ENCODE measurements at places on chromosomes 6 and 20. TPM values are rescaled to one million over a fixed set of nuclear protein-coding genes. Genes with fewer than 3 reads are reported as not detected.

DNA sequence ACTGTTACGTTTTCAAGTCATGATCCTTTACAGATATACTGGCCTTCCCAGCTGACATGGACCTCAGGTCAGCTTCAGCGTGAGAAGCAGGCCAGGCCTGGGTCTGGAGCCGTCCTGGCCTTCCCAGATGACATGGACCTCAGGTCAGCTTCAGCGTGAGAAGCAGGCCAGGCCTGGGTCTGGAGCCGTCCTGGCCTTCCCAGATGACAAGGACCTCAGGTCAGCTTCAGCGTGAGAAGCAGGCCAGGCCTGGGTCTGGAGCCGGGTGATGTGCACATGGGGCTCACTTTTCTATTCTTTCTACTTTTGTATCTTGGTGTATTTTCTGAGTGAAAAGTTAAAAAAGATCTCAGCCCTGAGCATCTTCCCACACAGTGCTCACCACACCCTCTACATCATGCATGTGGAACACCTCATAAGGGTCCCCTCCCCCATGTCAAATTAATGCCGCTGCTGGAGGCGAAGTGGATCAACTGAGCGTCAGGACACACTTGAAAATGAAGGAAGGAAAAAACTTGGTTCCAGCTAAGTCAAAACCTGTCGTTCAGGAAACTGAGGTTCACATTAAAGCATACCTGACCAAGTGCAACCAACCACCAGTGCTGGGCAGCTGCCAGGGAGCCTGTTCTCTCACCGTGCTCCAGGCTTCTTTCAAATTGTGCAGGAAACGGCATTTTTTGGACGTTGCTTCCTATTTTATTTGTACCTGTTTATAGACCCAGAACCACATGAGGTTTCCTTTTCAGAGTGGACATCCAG is 32.2 kb downstream of the KIF25 start:
- no peak for DNase-seq

GRCh38 chr20:728256-728944 is 39.9 kb downstream of the SLC52A3 start:
- DNase-seq, result peak; percentile 14

- DNase-seq, result no peak
Measured at GRCh38 chr6:50116797-50117542, 67.2 kb upstream of the DEFB112 start.

Gene SYTL3
- 10.5 TPM for total RNA-seq

GRCh38 chr6:32982084-32982701 is 13.8 kb downstream of the BRD2 start:
- DNase-seq, result no peak

DNA sequence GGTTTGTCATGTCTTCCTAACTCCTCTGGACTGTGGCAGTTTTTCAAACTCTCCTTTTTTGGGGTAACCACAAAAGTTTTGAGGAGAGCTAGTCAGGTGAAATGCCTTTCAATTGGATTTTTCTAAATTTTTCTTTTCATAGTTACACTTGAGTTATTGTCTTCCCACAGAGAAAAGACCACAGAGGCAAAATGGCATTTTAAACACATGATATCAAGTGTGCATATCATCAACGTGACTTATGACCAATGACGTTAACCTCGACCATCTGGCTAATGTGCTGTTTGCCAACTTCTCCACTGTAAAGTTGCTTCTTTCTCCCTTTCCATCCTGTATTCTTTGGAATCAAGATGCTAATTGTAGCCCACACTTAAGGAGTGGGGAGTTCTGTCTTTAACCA is 41.3 kb upstream of the SNAP25 start:
- no peak for DNase-seq

- DNase-seq, result no peak
Measured at GRCh38 chr6:45987856-45988255, 27.8 kb downstream of the CLIC5 start.

Gene CLVS2
- not detected for total RNA-seq

GRCh38 chr6:113833537-113833936 is 23.6 kb upstream of the MARCKS start:
- DNase-seq, result peak; percentile 79

GRCh38 chr6:131139599-131139998 is 4.3 kb downstream of the AKAP7 start:
- DNase-seq, result no peak

GRCh38 chr6:169106176-169106575 is 147.5 kb downstream of the THBS2 start:
- DNase-seq, result peak; percentile 48

DNA sequence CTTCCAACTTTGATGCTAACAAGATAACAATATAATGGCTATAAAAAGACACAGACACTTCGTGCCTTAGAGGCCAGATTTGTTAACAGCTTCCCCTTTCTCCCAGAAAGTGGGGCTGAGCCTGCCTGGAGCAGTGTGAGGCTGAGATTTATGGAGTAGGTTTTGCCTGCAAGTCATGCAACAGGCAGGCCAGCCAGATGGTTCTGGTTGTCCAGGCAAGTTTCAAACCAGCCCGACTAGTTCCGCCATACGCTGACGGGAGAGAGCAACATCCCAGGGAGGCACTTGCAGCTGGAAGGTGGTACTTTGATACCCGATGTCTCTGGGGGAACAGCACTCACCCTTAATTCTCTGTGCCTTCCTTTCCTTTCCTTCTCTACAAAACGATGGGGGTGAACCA is 81.3 kb upstream of the NAA20 start:
- no peak for DNase-seq

Gene ROS1
- 0.18 TPM for total RNA-seq

DNA sequence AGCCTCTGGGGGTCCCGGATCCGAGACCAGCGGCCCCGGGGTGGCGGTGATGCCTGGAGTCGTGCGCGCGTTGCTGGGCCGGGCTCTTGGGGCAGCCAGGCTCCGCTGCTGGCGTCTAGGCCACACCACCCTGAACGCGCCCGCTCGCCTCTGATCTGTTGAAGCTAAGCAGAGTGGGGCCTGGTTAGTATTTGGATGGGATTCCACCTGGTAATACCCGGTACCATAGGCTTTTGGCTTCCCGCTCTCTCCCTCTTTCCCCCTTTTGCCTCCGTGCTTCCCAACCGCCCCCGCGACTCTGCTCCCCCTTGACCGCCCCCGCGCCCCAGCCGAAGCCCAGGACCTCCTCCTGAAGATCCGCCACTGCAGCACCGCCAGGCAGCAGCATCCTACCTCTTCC is 1383.5 kb upstream of the DEFB115 start:
- DNase-seq, result peak; percentile 50

DNA sequence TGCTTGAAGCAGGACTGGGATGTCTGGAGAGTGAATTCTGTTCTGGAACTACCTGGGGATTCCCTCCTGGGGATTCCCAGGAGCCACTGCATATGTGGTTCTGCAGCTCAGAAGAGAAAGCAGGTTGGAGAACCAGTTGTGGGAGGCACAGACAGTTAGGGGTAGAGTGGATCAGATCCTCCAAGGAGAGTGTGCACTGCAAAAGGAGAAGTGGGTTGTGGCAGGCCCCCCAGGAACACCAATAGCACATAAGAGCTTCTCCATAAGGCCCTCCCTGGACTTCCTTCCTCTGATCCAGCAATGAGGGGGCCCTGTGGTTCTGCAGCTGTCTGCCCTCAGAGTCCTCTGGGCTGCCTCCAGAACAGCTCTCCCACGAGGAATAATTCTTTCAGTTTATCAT is 369.2 kb upstream of the CNR1 start:
- DNase-seq, result no peak

DNA sequence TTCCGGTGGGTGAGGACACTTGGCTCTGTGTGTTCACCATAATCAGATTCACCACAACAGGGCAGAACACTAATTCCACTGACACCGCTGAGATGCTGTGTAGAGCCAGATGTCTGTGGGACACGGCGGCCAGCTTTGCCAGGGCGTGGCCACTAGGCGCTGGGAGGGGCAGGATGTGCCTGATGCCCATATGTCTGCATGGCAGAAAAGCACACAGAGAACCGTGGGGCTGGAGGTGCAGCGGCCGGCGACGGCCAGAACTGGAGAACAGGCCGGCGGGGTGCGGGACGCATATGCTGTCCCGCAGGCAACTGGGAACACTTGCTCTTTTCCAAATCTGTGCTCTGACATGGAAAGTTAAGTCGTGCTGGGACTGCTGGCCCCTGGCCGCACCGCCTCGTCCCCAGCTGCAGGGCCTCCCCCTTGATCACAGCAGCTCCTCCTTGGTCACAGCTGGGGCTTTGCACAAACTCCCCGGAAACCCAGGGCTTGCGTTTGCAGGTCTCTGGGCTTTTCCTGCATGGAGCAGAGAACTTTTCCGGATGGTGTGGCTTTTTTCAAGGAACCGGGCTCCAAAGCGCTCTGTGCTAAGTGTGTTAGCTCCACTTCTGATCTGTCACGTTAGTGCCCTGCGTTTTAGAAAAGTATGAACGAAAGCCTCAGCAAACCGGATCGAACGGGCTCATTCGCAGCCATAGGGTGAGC is 31.1 kb downstream of the NTSR1 start:
- DNase-seq, result no peak

- no peak for DNase-seq
Measured at GRCh38 chr6:3290931-3291211, 32.1 kb downstream of the PSMG4 start.

Gene BMP2
- total RNA-seq, result 10.6 TPM

DNA sequence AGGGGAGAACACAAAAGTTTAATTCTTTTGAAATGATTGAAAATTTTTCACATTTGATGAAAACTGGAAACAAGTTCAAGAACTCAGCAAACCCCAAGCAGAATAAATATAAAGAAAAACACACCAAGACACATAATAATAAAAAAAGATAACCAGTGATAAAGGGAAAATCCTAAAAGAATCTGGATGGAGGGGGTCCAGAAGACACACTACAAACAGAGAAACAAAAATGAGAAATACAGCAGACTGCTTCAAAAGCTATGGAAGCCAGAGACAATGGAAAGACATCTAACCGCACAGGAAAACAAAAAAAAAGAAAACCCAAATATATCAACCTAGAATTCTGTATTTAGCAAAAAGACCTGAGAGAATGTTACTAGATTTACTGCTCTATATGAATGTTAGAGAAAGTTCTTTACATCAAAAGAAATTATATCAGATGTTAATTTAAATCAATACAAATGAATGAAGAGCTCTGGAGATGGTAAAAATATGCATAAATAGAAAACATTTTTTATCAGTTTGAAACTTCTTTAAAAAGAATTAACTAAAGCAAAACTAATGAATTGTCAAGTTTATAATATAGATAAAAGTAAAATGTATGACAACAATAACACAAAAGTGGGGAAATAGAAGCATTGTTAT is 310.7 kb upstream of the PREP start:
- DNase-seq, result peak; percentile 5

- DNase-seq, result no peak
Measured at GRCh38 chr6:866316-866715, 173.4 kb upstream of the EXOC2 start.

DNA sequence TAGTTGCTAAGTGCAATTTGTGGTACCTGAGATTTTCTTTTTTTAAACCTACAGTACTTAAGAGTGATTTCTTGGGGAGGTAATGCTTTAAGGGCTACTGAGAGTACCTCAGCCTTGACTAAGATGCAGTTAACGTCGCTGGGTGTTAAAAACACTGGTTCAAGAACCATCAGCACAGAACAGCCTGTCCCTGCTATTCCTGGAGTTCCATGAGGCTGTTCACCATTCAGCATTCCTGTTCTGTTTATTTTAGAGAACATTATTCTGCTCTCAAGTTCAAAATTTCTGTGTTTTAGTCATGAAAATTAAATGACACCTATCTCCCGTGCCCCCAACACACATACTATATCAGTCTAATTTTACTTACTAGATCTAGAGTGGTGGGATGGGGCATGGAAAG is 1.7 kb upstream of the PRELID3B start:
- no peak for DNase-seq

Gene TCF21
- 5.0 TPM for total RNA-seq

DNA sequence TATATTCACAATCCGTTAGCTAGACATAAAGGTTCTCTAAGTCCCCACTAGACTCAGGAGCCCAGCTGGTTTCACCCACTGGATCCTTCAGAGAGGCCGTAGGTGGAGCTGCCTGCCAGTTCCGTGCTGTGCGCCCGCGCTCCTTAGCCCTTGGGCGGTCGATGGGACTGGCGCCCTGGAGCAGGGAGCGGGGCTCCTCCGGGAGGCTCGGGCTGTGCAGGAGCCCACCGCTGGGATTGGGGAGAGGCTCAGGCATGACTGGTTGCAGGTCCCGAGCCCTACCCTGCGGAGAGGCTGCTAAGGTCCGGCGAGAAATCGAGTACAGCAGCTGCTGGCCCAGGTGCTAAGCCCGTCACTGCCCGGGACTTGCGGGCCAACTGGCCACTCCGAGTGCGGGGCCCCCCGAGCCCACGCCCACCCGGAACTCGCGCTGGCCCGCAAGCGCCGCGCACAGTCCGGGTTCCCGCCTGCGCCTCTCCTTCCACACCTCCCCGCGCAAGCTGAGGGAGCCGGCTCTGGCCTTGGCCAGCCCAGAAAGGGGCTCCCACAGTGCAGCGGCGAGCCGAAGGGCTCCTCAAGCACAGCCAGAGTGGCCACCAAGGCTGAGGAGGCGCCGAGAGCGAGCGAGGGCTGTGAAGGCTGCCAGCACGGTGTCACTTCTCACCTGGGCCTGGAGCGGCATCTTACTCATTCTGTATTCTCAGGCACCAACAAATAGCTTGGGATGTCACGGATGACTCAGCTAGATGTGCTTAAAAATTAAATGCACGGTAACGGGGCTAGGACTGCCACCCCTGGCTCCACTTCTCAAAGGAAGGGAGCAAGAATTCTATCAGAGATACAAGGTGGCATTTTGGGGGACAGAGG is 44.1 kb downstream of the IRF4 start:
- DNase-seq, result no peak

- no peak for DNase-seq
Measured at GRCh38 chr6:148244217-148244935, 98.3 kb upstream of the SASH1 start.

- peak; percentile 88 for DNase-seq
Measured at GRCh38 chr6:155154158-155154830, 109.5 kb upstream of the CLDN20 start.

Gene SEC63
- 49.5 TPM for total RNA-seq

Gene PDRG1
- 3.8 TPM for total RNA-seq

DNA sequence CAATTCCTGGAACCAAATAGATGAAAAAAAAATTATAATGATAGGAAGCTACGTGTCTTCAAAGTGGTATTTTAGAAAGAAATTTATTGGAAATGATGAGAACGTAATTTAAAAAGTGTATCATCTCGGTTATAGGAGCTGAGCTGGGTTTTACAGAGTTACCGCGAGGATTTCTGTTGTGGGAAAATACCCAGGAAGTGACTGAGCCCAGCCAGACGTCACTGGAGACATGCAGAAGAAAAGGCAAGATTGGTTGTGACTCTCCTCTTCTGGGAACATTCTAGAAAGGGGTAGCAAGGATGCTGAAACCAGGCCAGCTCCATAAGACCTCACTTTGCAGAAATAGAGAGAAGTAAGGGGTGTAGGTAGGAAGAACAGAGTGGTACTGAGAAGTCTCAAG is 95.9 kb upstream of the ADGRF1 start:
- DNase-seq, result peak; percentile 13

Measured in fibroblast of the aortic adventitia (primary cell).